ENCODE measurements at places on chromosomes 11 and 22.

- no peak for DNase-seq
These were observed 69.4 kb downstream of the MCHR1 start for GRCh38 chr22:40748388-40749355.

DNA sequence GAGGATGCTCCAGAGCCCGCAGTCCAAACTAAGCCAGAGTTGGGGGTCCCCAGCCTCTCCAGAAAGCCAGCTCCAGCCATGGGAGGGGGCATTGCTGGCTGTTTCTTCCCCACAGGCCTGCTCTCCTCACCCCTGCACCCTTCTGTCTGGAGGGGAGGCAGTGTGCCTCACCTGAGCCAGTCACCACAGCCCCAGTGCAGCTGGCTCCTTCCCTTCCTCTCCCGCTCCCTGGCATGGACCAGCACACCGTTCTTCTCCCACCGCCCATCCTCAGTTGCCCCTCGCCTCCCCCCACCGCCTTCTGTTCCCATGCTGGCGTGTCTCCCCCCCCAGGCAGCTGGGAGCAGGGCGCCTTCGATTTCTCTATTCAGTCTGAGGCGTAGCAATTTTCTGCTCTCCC lies 110.5 kb upstream of the THY1 start:
- DNase-seq = no peak

GRCh38 chr22:30825711-30826505 lies 131.2 kb downstream of the OSBP2 start:
- DNase-seq = no peak

- no peak for DNase-seq
These were observed 3.9 kb upstream of the ZDHHC5 start for GRCh38 chr11:57663975-57664374.

DNA sequence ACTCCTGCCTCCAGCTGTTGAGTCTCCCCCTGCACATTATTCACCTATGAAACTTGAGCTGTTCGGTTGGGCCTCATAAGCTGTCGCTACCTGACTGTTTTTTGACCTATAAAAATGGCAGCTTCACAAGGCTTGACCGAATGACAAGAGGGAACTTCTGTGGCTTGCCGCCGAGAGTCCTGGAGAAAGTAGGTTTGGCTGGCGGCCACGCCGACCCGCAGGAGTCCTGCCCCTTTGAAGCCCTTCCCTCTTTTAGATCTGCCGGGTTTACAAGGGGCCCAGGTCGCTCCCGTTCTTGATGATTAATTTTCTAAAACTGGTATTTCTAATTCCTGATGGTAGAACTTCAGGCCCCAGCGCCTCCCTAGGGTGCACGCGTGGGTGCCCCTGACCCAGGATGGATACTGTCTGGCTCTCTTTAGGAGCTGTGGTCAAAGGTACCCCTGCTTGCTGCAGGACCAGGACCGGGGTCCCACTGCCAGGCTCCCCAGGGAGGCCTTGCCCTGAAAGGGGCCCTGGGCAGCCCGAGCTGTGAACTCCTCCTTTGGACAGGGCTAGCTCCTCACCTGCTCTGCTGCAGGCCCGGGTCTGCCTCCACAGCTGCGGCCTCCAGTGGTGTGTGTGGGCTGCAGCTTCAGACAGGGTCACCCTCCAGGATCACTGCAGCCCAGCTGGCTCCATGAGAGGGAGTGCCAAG lies 171.8 kb downstream of the CTTN start:
- no peak for DNase-seq

DNA sequence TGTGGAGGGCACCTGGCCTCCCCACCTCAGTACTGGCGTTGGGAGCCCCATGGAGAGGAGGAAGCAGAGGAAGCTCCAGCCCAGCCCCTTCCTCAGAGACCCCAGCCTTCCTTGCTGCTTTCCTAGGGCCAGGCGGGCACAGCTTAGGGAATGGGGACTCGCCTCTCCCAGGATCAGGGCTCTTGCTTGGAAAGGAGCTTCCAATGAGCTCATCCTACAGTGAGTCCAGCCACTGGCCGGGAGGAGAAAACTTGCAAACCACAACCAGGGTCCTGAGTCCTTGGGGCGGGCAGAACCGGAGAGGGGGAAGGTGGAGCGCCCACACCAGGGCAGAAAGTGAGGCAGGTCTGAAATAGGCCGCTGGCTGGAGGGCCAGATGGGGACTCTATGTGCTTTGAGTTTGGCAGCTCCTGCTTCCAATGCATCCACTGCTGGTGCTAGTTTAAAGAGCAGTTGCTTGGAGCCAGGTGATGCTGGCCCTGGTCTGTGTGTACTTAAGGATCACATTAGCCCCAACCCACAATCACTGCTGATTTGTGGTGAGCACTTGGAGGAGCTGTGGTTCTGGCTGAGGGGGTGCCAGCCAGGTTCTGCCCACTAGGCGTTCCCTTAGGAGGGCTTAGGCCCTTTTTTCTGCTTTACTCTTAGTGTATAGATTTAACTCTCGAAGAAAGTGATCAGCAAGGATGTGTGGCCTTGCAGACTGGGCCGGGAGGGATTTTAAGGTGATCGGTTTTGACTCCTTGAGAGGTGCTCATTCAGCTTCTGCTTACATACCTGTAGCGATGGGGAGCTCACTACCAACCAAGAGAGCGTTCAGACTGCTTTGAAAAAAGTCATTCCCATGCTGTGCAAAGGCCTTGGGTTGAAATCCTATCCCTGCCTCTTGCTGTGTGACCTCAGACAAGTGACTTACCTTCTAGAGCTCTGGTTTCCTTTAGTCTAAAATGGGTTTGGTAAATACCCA lies 81.9 kb downstream of the TP53I11 start:
- DNase-seq = no peak

DNA sequence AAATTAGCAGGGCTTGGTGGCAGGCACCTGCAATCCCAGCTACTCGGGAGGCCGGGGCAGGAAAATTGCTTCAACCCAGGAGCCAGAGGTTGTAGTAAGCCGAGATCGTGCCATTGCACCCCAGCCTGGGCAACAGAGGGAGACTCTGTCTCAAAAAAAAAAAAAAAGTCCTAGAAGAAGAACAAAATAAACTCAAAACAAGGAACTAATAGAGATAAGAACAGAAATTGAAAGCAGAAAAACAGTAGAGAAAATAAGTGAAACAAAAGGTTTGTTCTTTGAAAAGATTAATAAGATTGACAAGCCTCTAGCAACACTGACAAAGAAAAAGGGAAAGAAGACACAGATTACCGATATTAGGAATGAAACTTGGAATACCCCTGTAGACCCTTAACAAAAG lies 45.1 kb upstream of the CBX7 start:
- no peak for DNase-seq

- DNase-seq = no peak
These were observed 10.7 kb downstream of the PPFIA1 start for GRCh38 chr11:70281156-70281609.

- DNase-seq = no peak
These were observed 344.1 kb upstream of the API5 start for GRCh38 chr11:42967653-42968052.

DNA sequence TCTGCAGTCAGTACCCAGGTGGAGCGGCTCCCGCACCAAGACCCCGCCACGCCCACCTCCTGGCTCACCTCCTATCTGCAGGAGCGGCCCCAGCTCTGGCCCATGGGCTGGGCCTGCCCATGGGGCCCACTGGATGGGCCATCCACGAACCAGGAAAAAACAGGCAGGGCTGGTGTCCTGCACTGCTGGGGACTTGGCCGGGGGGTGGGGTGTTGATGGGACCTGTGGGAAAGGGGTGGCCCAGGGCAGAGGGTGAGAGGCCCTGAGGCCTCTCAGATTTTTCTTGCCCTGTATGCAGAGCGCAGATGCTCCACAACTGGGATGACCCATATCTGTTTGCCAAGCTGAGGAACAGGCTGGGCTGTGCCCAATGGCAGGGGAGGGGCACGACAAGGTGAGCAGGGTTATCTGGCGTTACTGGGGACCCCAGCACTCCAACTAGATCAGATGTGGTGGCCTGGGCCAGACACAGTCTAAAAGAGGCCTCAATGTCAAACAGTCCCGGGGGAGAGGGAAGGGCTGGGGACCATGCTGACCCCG lies 2.7 kb upstream of the PIM3 start:
- DNase-seq = no peak

- no peak for DNase-seq
These were observed 90.4 kb downstream of the ABTB2 start for GRCh38 chr11:34267417-34267816.

- DNase-seq = no peak
These were observed 129.8 kb downstream of the DBX1 start for GRCh38 chr11:20030472-20030871.

DNA sequence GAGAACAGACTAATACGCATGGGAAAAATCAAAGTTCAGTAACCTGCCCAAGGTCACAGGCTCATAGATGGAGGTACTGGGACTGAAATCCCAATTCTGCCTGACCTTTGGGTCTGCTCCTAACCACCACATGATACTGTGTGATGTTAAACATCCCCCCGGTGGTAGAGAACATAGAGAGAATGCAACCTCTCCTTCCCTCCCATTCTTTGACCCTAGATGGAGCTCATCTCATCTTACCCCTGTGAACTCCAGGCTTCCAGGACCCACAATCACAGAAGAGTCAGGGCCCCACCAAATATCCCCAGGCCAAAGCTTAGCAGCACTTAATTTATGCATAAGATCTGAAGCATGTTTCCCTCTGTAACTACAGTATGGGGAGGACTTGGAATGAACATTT lies 198.5 kb downstream of the MYO18B start:
- DNase-seq = no peak

DNA sequence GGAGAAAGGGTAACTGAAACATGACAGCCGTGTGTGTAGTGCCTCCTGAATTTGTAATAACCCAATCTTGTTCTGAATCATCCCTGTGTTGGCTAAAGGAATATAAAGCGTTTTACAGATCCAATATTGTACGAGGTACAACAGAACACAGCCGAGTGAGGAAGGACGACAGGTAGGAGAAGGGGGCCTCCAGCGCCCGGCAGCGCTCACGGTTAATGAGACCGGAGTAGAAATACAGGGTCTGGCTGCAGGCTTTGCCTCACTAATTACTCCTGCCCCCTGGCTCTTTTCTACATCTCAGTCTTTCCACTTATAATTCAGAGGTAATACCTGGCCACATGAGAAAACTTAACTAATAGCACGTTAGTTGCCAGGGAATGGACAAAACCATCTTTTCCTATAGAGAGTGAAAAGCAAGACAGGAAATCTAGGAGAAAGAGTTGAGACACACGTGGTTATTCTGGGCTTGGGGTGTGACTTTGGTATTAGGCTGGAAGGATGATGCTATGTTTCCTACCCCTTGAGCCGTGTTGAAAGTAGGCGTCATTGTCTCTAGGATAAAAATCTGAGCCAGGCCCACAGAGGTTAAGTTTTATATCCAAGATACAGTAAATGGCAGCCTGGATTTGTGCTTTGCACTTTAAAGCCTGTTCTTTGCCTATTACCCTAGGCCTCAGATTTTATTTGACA lies 54.1 kb downstream of the GRIK4 start:
- DNase-seq = no peak

- no peak for DNase-seq
These were observed 9.0 kb downstream of the USP2 start for GRCh38 chr11:119372260-119373058.

DNA sequence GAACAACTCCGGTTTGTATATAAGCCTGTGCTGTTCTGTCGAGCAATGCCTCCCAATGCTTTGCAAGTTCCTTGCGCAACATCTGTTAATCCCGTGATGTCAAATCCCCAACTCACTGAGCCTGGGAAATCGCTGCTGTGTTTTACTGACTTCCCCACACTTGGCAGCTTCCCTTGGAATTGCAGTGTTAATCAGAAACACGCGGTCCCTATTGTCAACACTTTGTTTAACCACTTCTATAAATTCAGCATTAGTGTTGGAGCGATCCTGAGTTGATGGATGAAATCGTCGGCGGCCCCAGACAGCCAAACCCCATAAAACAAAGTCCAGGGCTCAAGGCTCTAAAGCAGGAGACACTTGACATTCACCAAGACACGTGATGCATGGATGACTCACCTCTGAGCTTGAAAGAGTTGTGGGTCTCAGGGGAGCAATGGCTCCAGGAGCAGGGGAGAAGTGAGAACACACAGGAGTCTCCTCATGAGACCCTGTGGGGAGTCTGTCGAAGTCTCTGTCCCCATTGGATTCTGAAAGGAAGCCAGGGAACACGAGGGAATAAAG lies 555.3 kb downstream of the MIAT start:
- DNase-seq = no peak

GRCh38 chr11:62705413-62705812 lies 1.8 kb downstream of the BSCL2 start:
- no peak for DNase-seq

DNA sequence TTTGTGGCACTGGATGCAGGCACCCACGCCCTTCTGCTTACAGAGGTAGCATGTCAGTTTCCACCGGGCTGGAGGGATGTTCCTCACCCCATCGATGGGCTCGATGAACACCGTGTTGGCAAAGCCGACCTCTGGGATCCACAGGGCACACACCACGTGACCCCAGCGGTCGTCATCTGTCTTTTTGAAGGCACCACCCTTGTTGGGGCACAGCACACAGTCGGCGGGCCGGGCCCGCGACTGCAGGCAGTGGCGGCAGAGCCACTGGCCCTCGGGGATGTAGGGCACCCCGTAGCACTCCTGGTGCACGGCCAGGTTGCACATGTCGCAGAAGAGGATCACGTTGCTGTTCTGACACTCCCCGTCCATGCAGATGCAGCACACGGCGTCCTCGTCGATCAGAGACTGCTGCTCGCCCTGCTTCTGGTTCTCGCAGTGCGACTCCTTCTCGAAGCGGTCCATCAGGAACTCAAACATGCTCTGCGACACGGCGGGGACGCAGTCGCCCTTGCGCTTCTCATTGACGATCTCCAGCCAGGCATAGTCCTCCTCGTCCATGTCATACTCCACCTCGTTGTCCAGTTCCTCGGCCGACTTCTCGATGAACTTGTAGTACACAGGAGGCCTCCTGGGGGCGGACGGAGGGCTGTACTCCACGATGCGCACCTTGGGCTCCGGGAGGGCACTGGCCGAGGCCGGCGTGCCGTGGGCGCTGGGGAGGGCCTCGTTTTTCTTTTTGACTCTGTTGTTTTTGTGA lies 4.2 kb downstream of the BRD1 start:
- DNase-seq = no peak

DNA sequence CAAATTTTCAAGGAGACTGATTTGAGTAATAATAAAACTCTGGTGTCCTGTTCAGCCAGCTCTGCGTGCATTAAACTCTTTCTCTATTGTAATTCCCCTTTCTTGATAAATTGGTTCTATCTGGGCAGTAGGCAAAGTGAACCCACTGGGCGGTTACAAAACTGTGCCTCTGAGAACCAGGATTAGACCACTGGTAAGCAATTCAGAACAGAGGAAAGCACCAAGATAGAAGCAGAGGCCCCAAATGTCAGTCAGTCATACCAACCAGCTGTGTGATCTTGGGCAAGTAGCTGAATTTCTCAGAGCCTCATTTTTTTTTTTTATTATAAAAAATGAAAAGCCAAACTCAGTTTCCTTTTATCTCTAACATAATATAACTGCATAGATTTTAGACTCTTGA lies 54.9 kb downstream of the TRIM44 start:
- no peak for DNase-seq
